Activated naive CD8-positive, alpha-beta T cell treated with anti-CD3 and anti-CD28 coated beads for 36 hours (primary cell): ENCODE measurements at places on chromosomes 1 and 21.

GRCh38 chr1:47870480-47870879, 126.7 kb downstream of the TRABD2B start:
- DNase-seq: no peak

DNA sequence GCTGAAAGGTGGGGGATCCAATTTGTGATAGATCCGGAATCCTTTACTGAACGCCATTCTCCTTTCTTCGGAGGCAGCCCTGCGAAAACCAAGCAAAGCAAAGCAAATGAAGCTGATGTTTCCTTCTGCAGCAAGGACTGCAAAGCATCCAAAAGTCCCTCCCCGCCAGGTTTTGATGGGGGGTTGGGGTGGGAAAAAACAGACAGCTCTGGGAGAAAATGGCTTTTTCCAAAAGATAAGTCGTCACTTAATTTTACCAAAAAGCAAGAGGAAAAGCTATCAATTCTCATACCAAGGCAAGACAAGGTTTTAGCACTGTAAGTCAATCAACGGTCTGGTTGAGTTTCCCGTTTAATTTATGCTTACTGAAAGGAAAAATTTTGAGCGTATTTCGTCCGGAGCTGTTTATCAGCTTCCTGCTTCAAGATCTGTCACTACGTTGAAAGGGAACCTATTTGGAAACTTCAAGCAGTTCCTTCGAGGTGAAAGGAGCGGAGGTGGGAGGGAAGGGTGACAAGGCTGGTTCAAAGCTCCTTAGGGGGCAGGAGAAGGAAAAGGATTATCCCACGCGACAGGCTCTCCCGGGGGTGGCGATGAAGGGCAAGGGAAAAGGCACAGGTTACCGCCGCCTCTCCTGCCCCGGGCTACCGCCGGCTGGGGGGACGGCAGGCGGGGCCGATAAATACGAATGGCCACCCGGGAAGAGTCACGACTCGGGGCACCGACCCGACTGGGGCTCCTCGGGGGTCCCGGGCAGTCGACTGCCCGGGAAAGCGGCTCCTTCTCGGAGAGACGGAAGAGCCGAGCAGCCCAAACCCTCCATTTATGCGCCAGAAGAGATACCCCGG, 750 bp downstream of the SYNJ1 start:
- peak; percentile 1 for DNase-seq

DNA sequence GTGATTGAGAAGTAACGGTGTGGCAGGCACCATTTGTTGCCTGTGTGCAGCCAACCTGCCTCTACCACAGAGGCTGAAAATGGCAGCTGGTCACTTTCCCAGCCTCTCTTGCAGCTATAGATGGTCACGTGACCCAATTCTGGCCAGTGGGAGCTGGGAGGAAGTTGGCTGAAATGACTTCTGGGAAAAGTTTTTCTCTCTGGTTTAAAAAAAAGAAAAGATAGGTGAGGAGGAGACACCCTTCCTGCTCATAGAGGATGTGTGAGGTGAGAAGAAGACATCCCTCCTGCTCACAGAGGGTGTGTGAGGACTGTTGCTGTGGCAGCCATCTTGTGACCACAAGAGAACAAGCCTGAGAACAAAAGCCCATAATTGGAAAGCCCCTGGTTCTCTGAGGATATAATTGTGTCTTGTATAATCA, 122.8 kb downstream of the SYF2 start:
- DNase-seq: no peak

DNA sequence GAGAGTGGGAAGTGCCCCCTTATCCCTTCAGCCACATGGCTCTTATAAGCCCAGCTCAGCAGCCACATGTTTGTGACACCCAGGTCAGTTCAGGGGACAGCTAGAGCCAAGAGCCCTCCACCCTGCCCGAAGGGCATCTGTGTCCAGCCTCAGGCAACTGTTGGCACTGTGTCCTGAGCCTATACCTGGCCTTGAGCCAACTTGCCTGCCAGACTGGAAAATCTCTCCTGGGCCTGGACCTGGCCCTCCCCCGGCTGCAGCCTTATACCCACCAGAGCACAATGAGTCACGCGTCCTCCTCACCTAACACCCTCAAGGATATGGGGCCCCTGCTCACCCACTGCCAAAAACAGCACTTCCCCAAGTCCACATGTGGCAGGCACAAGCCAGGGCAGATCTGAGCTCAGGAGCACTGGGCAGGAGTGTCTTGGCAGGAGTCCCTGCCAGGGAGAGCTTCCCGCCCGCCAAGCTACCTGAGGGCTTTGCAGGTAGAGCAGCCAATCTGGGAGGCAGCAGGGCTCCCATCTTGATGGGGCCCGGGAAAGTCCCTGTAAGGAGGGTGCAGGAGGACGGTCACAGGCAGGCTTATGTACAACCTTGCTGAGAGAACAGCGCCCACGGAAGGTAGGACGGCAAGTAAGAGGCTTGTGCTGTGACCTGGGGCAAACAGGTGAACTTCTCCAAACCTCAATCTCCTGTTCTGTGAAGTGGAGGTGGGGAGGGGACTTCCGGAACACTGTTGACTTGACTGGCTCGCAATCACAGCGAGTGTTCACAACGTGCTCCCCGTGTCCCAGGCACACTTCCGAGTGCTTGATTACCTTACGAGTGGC, 19.8 kb upstream of the HSPG2 start:
- peak; percentile 62 for DNase-seq

DNA sequence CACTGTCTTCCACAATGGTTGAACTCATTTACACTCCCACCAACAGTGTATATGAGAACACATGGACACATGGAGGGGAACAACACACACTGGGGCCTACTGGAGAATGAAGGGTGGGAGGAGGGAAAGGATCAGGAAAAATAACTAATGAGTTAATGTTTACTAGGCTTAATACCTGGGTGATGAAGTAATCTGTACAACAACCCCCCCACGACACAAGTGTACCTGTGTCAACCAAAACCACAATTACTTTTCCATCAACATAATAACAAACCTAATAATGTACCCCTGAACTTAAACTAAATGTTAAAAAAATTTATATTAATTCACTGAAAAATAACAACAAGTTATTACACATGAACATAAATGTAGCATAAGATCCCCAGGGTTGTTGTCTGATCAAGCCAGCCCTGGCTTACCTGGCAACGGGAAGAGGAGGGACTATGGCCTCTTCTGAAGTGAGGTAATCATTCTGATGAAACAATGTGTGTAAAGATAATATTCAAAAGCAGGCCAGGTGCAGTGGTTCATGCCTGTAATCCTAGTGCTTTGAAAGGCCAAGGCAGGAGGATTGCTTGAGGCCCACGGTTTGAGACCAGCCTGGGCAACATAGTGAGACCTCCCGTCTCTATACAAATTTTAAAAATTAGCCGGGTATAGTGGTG, 40.8 kb upstream of the HEATR1 start:
- DNase-seq: no peak

DNA sequence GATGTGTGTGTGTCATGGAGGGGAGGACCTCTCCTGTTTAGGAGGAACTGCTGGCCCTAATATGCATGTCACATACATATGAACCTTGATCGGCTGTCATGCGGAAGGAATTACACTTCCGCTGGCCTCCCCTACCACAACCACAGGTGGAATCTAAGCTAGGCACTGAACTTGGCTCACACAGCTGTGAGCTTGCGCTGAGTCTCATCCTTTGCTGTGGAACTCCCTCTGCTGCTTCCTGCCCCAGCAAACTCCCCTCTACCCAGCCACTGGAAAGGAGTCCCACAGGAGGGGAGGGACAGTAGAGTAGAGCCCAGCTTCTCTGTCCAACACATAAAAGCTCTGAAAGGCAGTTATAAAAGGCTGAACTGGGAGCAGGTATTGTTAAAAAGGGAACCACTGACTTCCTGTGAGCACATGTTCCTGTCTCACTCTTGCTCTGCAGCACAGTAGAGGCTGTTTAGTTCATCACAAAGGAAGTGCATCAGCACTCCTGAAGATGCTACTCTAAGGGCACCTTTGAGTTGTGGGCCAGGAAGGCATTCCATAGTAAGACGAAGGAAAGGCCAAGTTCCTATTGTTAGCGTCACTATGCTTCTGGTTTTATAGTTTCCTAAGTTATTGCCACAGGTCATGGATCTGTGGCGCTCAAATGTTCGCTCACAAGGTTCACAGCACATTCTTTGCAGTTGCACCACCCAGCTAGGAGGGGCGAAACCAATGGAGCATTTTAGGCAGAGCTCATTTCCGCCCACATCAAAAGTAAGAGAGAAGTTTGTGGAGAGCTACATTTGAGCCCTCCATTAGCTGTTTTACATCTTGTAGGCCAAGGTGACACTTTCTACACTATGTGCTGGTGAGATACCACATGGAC, 17.7 kb upstream of the PTPRC start:
- peak; percentile 81 for DNase-seq

DNA sequence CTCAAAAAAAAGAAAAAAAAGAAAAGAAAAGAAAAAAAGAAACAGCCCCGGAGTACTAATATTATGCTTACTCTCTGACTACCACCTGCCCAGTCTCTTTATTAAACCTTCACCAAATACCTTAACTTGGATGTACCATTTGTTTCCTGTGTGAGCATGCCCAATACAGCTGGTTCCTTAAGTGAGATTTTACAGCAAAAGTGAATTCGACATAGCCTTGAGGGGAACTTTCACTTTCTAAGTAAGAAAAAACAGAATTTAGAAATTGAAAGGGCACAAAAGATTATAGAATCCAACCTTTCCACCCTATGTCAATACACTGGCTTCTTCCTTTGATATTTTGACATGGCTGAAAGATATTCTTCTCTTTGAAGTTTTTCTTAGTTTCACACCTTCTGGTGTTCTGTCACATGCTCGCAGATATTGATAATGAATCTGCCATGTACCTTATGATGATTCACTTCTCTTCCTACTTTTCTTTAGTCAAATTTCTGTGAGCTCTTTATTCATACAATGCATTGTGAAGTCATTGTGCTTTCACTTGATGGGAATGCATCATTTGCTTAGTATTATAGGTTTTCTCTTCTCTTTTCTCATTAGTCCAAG, 5.2 kb upstream of the GIPC2 start:
- no peak for DNase-seq

GRCh38 chr1:156860113-156860627, 495 bp upstream of the NTRK1 start:
- peak; percentile 65 for DNase-seq

DNA sequence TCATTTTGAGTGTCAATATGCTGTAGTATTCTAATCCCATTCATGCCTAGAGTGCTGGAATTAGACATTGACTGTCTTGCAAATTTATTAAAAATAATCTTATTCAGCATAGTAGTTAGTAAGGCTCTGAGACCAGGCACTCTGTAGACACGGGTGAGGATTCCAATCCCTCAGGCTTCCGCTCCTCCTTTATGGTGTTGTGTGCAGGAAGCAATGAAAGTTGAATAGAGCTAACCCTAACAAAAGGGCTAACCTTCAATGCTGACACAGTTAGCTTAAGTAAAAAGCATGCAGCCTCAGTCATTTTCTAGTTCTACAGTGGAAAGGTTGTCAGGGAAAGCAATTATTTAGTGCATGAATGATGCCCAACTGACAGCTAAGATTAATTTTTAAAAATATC, 199.6 kb upstream of the SGIP1 start:
- no peak for DNase-seq

DNA sequence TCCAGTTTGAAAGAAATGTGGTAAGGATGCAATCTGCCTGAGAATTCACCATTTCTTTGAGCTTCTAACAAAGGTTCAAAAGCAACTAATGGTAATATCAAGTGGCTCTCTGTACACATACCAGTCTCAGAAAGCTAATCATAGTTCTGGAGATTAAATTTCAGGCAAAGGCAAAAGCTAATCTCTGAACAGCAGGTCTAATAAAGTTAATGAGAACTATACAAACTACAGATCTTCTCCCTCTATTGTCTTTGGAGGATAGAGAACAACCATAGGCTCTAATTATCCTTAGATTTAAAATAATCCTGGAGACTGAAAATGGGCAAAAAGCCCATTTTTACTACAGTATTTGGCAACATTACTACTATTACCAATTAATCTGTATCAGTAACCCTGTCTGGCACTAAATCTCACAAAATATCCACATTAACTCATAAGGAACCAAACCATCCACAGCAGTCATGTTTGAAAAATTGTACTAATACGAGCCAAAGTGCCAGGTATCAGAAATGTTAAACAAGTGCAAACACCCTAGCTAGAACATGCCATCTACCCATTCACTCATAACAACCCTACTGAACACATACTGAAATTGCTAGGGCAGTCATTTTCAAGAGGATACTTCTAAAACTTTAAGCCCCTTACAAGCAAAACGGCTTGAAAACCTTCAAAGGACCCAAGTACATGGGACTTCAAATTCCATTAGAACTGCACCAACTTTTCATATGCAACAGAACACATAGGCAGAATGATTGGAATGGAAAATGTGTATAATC, 4.8 kb downstream of the DIPK1A start:
- no peak for DNase-seq

DNA sequence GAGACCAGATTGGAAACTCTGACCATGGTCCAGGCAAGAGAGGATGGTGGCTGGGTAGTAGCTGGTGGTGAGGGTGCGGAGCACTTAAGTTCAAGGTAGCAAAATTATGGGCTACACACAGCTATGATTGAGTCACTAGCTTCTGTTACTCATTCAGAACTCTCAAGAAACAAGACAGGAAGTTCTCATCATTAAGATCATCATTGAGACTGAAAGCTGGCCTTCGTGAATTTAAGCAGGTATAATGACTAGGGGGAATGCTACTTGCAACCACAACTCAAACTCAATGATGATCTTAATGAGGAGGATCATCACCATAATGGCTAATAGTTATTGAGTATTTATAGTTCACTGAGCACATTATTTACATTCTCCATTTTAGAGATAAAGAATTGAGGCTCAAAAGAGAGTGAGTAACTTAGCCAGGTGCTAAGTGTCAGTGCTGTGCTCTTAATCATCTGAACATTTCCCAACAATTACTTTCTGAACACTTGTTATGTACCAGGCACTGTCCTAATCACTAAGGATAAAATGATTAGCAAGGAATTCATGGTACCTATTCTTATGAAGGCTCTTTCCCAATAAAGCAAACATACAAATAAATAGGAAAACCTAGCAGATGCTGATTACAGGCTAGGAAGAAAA, 286.3 kb upstream of the C1orf105 start:
- no peak for DNase-seq

DNA sequence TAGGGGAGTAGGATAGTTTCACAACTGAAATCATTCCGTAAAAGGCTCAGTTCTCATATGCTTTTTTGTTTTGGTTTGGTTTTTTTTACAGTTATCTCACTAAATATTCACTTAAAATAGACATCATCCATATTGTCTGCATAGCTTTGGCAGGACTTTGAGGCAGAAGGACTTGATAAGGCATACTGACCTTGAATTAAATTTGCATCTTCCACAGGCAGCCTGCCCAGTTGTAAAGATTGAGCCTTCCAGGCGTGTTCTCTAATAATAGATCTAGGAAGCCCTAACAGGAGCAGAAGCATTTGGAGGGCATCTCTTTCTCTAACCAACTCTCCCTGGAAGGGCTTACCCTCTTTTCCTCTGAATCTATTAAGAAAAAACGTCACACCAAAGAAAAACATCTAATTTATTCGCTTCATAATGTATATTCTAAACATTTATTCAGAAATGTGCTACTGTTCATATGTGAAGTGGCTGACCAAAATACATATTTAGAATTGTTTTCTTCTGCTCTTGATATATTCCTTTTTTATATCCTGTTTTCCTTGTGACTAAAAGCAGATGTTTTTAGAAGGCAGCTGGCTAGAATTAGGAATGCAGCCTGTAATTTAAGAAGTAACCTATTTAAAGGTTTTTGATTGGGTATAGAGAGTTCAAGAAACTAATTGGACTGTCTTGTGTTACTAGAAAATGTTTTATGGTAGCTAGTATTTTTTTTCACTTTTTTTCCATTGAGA, 20.2 kb downstream of the DESI2 start:
- DNase-seq: no peak

GRCh38 chr1:180527101-180527669, 24.8 kb upstream of the ACBD6 start:
- no peak for DNase-seq

- DNase-seq: no peak
Observed at GRCh38 chr1:169762699-169763098, 28.8 kb upstream of the SELE start.

- DNase-seq: no peak
Observed at GRCh38 chr1:67724928-67725560, 40.0 kb downstream of the GADD45A start.
